ENCODE measurements at places on chromosomes 6 and 20. TPM values are rescaled to one million over a fixed set of nuclear protein-coding genes. Genes with fewer than 3 reads are reported as not detected.
A peak's percentile ranks its signal among the peaks of the same experiment; 100 is the strongest.

Gene NMBR
- 0.27 TPM for total RNA-seq

Gene TTLL9
- total RNA-seq = not detected

Gene EHMT2
- 34.1 TPM for total RNA-seq

DNA sequence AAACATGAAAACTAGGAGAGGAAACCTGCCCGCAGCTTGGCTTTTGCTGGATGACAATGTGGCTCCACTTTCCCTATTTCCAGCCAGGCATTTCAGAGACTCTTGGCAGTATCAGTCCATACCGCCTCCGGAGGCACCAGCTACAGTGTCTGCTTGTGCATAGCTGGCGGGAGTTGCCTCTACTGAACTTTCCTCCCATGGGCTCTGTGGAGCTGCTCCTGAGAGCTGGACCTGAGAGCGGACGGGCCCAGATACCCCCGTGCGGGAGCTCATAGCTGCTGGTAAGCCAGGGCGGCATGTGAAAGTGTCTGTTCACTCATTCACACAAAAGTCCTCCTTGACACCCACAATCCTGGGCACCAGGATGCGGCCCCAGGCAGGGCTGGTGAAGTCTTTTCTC, 130.3 kb upstream of the PMEPA1 start:
- no peak overlapping the region for H3K27ac ChIP-seq
- DNase-seq = no peak
- no peaks in the 10 kb centered on the region for H3K36me3 ChIP-seq
- no peak overlapping the region for H3K4me3 ChIP-seq
- peaks cover 8% of the 10 kb centered on the region for H3K4me1 ChIP-seq

DNA sequence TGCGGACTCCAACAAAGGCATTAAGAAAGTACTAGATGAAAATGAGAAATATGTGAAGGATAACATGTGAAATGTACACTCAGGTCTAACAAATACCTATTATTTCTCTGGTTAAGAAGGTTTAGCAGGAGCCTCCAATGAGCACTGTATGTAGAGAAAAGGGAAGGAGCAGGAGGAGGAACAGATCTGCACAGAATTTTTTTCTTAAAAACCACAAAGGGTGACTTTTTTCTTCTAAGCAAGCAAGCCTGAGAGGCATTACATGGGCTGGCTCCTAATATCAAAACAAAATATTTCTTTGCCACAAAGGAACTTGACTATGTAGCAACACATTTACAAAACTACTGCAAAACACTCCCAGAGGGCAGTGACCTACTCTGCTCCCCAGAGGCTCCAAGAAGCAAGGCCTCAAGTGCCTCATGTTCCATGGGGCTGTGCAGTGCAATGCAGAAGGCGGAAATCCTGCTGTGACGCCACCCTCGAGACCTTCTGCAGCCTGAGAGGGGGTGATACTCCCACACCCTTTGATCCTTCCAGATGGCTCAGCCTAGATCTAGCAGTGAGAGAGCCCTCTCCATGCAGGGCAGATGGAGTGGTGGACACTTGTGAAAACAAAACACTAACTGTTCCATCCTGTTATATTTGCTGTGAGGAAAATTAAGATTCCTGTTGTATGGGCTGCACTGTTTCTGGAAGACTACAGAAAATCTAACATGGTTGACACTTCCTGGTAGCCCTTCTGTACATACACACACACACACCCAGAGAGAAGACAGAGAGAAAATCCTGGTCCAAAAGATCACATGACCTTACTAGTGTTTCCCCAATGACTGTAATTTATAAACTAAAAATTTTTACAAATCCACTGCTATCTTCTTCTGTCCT, 36.0 kb upstream of the SMIM29 start:
- no peaks in the 10 kb centered on the region for H3K36me3 ChIP-seq
- no peak overlapping the region for H3K4me3 ChIP-seq
- DNase-seq = no peak

GRCh38 chr6:25217829-25218228, 61.3 kb upstream of the CARMIL1 start:
- no peaks in the 10 kb centered on the region for H3K36me3 ChIP-seq
- H3K27ac ChIP-seq = no peak overlapping the region
- no peak for DNase-seq
- H3K4me1 ChIP-seq = no peaks in the 10 kb centered on the region

Gene CST2
- total RNA-seq = not detected

DNA sequence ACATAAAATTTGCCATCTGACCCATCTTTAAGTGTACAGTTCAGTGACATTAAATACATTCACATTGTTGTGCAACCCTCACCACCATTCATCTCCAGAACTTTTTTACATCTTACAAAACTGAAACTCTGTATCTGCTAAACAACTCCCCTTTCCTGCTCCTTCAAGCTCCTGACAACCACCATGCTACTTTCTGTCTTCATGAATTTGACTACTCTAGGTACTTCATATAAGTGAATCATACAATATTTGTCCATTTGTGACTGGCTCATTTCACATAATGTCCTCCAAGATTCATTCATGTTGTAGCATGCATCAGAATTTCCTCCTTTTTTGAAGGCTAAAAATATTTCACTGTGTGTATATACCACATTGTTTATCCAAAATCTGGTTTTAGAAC, 86.9 kb upstream of the SMLR1 start:
- no peak overlapping the region for H3K4me3 ChIP-seq
- peaks cover 7% of the 10 kb centered on the region for H3K4me1 ChIP-seq
- H3K27ac ChIP-seq = no peak overlapping the region
- H3K27me3 ChIP-seq = no peaks in the 10 kb centered on the region

DNA sequence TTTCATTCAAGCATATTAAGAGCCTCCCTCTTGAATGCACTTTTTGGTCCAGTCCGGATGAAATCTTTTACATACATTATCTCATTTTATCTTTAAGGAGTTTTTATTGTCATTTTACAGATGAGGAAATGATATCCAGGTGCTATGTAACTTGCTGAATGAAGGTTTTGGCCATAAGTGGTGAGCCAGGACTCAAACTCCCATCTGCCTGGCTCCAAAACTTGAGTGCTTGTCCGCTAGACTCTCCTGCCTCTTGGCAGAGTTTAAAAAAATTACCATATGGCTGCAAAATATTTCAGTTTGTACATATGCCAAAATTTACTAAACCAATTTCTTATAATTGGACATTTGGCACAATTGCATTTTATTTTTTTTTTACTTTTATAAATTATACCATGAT, 12.2 kb downstream of the PDRG1 start:
- no peaks in the 10 kb centered on the region for H3K36me3 ChIP-seq
- H3K4me3 ChIP-seq = no peak overlapping the region
- H3K27ac ChIP-seq = no peak overlapping the region
- DNase-seq = no peak
- no peaks in the 10 kb centered on the region for H3K27me3 ChIP-seq

- peaks cover 31% of the 10 kb centered on the region for H3K4me1 ChIP-seq
- H3K27ac ChIP-seq = peak within 1 kb of the TSS; percentile 75
- no peaks in the 10 kb centered on the region for H3K36me3 ChIP-seq
- peak; percentile 80 for DNase-seq
These were observed at the start of gene SAMD10 for GRCh38 chr20:63979557-63980316. Gene SAMD10 (minus strand): TSS chr20:63979642. CDS start chr20:63979467, 175 bp downstream.

Gene LY6G6D
- total RNA-seq = not detected

Gene DEFB124
- not detected for total RNA-seq

DNA sequence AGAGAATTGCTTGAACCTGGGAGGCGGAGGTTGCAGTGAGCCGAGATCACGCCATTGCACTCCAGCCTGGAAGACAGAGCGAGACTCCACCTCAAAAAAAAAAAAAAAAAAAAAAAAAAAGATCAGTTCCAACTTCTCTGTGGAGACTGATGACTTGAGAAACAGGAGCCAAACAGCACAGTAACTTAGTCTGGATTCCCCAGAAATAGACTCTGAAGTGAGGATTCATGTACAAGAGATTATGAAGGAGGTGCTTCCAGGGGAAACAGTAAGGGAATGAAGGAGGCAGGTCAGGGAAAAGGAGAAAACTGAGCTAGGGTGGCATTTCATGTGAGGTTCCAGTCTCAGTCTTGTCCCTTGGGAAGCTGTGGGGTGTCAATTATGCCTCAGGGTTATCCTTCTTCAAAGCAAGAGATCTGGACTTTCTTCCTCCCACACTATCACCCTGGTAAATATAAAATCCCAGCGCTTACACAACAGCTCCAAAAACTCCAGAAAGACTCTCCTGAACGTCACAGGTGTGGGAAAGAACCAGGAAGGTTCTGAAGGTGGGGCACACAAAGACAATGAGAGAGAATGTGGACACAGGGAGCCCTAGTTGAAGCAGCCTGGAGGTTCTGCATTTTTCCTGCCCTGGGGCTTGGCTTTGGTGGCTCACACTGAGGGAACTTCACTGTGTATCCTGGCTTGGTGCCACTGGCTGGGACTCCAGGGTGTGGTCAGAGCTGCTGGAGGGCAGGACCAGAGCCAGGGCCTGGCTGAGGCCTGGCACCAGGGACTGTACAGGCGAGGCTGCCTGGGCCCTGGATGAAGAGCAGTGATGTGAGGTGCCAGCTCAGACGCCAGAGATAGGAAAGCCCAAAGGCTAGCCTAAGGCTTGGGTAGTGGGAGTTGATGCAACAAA, 46.8 kb downstream of the PCNA start:
- H3K4me3 ChIP-seq = no peak overlapping the region
- no peaks in the 10 kb centered on the region for H3K4me1 ChIP-seq
- no peaks in the 10 kb centered on the region for H3K36me3 ChIP-seq
- H3K27me3 ChIP-seq = no peaks in the 10 kb centered on the region
- peak; percentile 30 for DNase-seq
- no peak overlapping the region for H3K27ac ChIP-seq

- H3K4me1 ChIP-seq = no peaks in the 10 kb centered on the region
- H3K4me3 ChIP-seq = no peak overlapping the region
- no peak for DNase-seq
- no peaks in the 10 kb centered on the region for H3K36me3 ChIP-seq
These were observed 750.5 kb downstream of the FRK start for GRCh38 chr6:115310156-115310555.

DNA sequence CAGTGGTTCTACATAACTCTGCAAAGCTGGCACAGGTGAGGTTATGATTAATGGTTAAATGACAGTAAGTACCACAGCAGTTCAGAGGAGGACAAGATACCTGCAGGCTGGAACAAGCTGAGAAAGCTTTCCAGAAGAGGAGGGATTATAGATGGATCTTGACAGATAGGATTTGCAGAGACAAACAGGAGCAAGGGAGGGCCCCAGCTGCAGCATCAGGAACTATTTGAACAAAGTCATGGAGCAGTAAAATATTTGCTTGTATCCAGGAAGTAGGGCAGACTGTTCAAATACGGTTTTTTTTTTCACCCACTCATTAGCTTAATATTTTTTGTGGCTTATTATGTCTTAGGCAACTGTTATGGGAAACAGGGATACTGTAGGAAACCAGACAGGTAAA, 144.4 kb upstream of the MAN1A1 start:
- H3K27me3 ChIP-seq = no peaks in the 10 kb centered on the region
- peak overlapping the region; percentile 38 for H3K27ac ChIP-seq
- no peaks in the 10 kb centered on the region for H3K36me3 ChIP-seq
- H3K4me1 ChIP-seq = peaks cover 8% of the 10 kb centered on the region

Gene SLC22A16
- not detected for total RNA-seq

GRCh38 chr6:166997768-166998255, 1.4 kb upstream of the CEP43 start:
- H3K4me3 ChIP-seq = peak overlapping the region; percentile 67
- H3K4me1 ChIP-seq = peaks cover 15% of the 10 kb centered on the region
- H3K27me3 ChIP-seq = no peaks in the 10 kb centered on the region
- no peaks in the 10 kb centered on the region for H3K36me3 ChIP-seq
- DNase-seq = peak; percentile 84

GRCh38 chr20:3686867-3687321, 5.1 kb upstream of the ADAM33 start:
- H3K27me3 ChIP-seq = peaks cover 5% of the 10 kb centered on the region
- peak; percentile 58 for DNase-seq
- peaks cover 9% of the 10 kb centered on the region for H3K4me1 ChIP-seq
- no peaks in the 10 kb centered on the region for H3K36me3 ChIP-seq
- H3K4me3 ChIP-seq = no peak overlapping the region

GRCh38 chr6:163533443-163533842, 118.9 kb downstream of the QKI start:
- peak; percentile 62 for DNase-seq
- no peaks in the 10 kb centered on the region for H3K27me3 ChIP-seq
- H3K27ac ChIP-seq = peak overlapping the region; percentile 10
